ENCODE measurements at places on chromosomes 3 and 15.

DNA sequence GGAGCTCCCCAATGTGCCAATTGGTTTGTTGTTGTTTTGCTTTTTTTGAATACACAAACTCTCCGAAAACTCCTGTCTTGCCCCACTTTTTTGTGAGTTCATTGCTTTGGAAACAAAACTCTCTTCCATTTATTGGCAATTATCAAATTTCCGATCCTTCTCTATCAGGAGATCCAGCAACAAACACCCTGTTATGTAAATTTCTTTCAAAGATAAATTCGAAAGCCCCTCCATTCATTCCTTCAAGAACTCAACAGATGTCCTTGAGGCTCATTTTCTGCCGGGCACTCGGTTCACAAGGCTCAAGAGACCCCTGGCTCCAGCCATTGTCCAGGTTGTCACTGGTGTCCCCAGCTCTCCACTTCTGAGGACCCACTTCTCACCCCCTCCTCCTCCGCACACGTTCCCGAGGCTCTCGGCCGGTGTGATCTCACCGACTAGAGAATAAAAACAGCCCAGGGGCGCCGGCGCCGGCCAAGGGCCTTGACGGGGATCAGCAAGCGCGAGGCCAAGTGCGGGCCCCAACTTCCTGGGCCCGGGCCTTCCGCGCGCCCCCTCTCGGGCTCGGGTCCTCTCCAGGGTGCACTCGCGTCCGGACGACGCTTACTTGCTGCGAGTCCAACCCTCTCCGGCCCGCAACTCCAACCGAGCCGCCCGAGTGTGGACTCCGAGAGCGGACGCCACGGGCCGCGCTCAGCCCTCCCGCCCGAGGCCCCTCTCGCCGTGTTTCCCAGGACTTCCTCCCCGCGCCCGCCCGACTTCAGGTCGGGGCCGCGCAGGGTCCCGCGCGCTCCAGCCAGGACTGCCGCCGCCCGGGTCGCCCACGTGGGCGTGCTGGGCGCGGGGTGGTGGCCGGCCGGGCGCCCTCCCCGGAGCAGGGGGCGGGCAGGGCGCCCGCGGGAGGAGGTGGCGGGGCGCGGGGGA lies 533 bp upstream of the SMAD3 start:
- no peak for DNase-seq

GRCh38 chr15:43920815-43921214 lies 94.0 kb downstream of the WDR76 start:
- peak; percentile 14 for DNase-seq

DNA sequence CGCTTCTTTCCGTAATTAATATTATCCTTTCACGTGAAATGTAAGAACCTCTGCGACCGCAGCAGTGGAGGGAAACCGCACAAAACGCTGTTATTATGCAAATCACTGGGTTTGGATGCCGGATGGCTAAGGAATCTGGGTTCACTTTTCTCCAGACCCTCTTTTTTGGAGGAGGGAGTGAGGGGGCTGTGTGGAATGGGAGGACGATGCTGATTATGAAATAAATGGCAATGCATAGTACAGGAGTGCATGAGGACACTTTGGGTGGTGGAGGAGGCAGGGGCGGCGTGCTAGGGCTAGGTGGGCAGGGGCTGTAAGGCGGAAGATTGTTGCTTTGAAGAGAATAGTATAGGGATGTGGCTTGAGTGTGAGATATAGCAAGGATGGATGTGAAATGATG lies 1.8 kb downstream of the CADM2 start:
- DNase-seq = no peak

- no peak for DNase-seq
These were observed 66.4 kb upstream of the CNTN6 start for GRCh38 chr3:1026395-1026794.

GRCh38 chr3:149909923-149910322 lies 60.8 kb downstream of the PFN2 start:
- DNase-seq = no peak

DNA sequence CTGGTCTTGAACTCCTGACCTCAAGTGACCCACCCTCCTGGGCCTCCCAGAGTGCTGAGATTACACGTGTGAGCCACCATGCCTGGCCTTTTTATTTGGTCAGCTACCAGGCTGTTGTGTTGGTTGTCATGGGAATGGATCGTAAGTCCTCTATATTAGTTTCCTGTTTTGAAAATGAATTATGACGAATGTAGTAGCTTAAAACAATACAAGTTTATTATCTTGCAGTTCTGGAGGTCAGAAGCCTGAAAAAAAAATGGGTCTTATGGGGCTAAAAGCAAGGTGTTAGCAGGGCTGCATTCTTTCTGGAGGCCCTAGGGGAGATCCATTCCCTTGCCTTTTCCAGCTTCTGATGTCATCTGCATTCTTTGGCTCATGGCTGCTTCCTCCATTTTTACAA lies 25.1 kb upstream of the HERC1 start:
- DNase-seq = no peak

GRCh38 chr3:171791692-171792076 lies 18.6 kb downstream of the PLD1 start:
- no peak for DNase-seq

DNA sequence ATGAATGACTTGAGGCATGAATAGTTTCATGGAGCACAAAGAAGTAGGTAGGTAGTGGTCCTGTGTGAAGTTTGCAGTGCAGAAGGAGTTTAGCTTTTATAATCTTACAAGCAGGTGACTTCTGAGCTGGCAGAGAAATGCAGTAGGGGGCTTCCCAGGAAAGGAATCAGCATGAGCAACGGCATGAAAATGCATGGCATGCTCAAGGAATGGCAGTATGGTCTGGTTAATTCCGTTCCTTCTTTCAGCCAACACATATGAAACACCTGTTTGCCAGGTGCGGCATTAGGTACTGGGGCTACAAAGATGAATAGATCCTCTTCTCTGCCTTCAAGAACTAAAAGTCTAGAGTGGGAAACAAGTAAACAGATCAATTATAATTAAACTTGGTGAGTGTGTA lies 138.0 kb upstream of the BHLHE40 start:
- DNase-seq = no peak

Data from NCI-H1436 treated with DMSO at 0.1 percent for 48 hours (cell line).